ENCODE measurements at places on chromosomes 6 and 20.

GRCh38 chr6:137272403-137272802 is 53.2 kb upstream of the IFNGR1 start:
- no peak for DNase-seq

- no peak for DNase-seq
Observed at GRCh38 chr6:38542031-38542430, 97.7 kb downstream of the BTBD9 start.

- DNase-seq = no peak
Observed at GRCh38 chr6:149239573-149240209, 77.8 kb upstream of the TAB2 start.

DNA sequence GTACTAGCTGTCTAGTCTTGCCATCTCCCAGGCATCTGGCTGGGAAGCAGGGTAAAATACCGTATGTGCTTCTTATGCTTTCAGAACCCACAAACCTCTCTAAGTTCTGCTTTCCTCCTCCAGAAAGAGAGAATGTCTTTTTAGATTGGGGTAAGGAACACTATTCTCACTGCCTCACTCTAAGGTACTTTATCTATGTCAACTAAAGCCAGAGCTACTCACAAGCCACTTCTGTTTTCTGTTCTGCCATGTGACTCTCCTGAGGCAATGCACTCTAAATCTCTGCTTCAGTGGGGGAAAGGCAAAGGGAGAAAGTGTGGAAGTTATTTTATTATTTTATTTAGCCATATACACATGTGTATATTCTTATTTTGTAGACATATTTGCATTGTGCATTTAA is 15.6 kb downstream of the MEP1A start:
- DNase-seq = no peak

DNA sequence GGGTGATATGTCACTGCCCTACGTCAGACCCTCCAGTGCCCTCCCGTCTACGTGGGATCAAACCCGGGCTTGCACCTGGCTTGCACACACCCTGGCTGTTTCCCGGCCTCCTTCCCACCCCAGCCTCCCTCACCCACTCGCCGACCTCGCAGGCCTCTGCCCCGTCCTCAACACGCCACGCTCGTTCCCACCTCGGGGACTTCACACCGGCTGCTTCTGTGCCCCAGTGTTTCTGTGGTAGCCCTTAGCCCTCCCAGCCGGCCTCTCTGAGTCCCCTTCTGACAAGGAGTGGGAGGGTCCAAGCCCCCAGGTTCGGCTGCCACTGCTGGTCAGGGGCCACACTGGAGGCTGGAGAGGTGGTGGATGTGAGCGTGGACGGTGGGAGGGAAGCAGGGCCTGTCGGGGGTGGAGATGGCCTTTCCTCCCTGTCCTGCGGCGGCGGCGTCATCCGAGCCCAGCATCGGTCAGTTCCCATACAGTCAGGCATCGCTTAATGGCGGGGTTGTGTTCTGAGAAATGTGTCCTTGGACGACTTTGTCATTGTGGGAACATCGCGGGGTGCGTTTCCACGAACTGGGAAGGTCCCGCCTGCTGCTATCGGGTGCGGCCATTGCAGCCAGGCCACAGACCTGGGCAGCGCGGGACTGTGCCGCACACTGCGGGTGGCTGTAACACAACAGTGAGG is 11.4 kb upstream of the KIF25 start:
- DNase-seq = no peak

DNA sequence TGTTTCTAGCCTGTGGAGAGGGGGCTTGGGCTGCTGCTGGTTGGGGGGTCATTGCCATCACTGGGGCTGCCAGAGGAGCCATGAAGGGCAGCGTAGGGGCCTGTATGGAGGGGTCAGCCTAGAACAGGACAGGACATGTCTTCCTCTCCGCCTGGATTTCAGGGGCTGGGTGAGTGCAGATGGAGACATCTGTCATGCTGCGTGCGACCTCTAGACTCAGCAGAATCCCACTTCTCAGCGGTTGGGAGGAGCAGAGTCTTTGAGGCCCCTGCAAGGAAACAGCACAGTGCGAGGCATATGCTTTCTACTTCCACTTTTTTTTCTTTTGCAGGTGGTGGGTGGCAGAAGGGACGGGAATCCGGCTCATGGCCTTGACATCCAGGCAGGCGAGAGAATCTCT is 67.9 kb downstream of the EZR start:
- DNase-seq = no peak

GRCh38 chr6:6844530-6844929 is 256.0 kb downstream of the LY86 start:
- DNase-seq = no peak

DNA sequence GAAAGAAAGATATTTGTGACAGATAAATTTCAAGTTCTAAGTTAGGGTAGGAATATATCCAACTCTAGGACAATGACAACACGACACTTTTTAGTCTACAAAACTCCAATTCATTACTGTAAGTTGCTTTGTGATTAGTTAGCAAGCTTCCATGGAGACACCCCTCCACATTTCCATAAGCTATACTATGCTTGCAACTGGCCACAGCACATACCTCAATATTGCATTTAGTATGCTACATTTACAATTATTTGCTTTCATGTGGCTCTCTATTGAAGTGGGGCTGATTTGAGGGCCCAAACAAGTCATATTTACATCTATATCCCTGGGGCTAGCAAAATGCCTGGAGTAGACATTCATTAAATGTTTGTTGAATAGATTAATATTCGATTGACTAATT is 129.3 kb downstream of the HACE1 start:
- no peak for DNase-seq

DNA sequence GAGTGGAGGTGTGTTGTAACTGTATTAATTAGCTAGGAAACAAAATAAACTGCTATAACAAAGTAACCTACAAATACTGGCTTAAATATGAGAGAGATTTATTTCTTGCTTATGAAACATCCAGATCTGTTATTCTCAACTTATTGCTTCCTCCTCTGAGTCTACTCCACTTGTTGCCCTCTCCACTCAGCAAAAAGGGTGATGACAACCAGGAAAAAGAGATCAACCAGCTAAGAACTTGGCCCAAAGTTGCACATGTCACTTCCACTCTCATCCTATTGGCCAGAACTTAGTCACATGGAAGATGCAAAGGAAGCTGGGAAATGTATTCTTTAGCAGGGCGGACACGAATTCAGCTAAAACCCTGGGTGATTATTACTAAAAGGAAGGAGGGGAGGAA is 5.2 kb upstream of the TP53RK start:
- peak; percentile 42 for DNase-seq

DNA sequence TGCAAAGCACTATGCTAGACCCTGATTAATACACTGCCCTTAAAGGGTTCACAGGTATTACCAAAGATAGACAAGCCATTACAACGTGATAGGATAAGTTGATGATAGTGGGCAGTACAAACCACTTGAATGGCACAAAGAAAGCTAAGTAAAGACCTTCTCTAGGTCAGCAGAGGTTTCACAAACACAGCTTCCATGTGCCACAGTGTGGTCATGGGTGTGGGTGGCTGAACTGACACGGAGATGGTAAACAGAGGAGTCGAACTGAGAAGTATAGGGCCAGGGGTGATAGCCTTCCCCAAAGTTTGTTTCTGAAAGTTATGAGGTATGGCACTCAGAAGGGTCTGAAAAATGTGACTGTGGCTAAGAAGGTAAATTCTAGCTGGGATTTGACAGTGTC is 4.3 kb downstream of the ZBTB9 start:
- no peak for DNase-seq

GRCh38 chr6:123518441-123519188 is 118.1 kb downstream of the TRDN start:
- no peak for DNase-seq

- no peak for DNase-seq
Observed at GRCh38 chr6:34645627-34646026, 50.9 kb downstream of the ILRUN start.

DNA sequence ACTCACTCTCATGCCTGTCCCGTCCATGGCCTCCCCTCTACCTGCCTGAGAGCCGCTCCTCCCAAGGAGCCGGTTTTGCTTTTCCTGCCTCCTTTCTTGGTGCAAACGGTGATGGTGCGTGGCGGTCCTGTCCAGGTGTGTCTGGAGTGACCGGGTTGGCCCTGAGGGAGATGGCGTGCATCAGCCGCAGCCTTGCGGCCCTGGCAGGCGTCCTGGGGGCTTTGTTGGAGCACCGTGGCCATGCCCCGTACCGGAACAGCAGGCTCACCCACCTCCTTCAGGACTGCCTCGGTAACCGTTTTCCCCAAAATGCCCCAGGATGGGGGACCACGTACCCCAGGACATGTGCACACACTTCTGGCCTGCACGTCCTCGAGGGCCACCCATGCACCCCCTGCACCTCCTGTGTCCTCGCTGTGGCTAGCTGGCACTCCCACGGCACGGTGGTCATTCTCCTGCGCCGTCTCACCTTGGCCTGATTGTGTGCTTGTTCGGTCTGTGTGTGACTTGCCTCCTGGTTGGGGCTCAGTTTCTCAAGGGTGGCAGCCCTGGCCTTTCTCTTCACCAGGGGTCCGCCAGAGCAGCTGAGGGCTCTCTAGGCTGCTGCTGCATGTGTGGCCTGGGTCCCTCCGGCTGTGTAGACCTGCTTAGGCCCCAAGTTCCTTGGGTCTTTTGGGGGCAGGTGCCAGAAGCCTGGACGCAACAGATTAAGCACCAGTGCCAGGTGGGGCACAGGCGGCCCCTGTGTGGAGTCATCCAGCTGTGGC is 36.4 kb downstream of the FRMD1 start:
- DNase-seq = no peak

DNA sequence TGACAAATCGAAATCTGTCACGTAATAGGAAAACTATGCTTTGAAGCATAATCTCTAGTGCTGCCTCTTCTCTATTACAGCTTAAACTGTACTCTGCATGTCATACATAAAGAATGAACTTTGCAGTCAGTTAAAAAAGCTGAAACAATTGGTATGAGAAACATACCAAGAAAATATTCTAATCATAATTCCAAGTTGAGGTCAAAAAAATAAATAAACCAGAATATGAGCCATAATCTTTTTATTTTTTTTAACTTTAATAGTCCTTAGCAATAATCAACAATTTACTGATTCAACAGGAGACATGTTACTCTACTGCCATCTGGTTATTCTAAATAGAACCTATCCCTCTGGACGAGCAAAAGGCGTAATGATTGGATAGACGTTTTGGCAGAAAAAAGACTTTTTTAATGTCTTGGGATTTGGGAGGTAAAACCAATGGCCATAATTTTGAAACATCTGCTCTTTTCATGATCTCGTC is 224.4 kb upstream of the FLRT3 start:
- no peak for DNase-seq

- DNase-seq = peak; percentile 17
Observed at GRCh38 chr6:2497922-2498623, 252.6 kb downstream of the MYLK4 start.

DNA sequence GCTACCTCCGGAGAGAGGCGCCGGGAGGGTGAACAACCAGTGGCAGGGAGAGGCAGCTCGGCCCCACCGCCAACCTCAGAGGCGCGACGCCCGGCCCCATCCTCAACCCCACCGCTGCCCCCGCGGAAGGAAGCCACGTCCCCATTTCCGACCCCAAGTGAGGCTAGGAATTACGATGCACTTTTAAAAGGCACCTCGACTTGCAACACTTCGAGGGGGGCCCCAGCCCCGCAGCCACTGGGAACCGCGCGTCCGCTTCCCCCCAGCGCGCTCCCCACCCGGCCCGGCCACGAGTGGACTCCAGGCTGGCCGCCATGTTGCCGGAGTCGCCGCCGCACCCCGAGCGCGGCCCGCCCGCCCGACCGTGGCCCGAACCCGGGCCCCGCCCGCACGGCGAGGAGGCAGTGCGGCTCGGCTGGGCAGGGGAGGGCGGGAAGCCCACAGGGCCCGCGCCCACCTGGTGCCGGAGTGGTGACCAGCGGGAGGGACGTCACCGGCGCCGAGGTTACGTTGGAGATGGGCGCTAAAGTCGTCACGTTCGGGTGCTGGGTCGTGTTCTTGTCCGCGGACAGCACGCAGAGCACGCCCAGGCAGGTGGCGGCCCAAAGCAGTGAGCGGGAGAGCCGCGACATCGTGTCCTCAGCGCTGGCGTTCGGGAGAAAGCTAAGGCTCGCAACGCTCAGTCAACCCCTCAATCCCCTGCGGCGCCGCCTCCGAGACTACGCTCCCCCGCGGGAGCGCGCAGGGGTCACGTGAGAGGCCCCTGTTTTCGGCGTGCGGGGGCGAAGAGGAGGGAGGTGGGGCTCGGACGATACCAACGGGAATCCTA is at the start of gene CD164:
Gene CD164 (minus strand): TSS at position 721 of the 829 bp plus-strand sequence. CDS start 89 bp downstream, at position 632.
- peak; percentile 97 for DNase-seq

GRCh38 chr6:114096561-114097172 is 125.7 kb upstream of the HDAC2 start:
- DNase-seq = peak; percentile 73

DNA sequence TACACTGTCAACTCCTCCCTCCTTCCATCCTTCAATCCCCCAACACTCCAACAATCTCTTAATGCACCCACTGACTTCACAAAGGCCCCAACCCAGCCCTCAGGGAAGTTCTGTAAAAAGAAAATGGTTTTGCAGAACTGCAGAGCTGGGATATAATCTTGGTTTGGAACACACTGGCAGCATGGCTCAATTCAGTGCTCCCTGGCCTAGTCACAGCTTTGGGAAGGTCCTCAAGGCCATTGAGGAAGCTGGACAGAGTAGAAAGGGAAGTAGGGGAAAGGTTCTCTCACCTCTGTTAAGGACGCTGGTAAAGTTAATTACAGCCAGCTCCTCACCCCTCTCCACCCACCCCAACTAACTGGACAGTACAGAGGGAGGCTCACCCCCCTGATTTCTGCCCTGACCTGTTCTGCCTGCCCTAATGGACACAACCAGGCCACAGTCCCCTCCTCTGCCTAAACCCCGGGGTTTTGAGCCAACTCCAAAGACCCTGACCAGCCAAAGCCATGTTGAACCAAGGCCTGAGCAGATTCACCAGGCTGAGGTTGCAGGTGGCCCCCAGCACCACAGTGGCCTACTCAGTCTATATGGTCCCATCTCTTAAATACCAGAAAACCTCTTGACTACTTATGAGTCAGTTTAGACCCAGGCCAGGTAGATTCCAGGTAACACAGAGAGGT is 49.2 kb downstream of the MAFB start:
- no peak for DNase-seq

- peak; percentile 79 for DNase-seq
Observed at GRCh38 chr20:63978319-63979228, 868 bp downstream of the SAMD10 start.

DNA sequence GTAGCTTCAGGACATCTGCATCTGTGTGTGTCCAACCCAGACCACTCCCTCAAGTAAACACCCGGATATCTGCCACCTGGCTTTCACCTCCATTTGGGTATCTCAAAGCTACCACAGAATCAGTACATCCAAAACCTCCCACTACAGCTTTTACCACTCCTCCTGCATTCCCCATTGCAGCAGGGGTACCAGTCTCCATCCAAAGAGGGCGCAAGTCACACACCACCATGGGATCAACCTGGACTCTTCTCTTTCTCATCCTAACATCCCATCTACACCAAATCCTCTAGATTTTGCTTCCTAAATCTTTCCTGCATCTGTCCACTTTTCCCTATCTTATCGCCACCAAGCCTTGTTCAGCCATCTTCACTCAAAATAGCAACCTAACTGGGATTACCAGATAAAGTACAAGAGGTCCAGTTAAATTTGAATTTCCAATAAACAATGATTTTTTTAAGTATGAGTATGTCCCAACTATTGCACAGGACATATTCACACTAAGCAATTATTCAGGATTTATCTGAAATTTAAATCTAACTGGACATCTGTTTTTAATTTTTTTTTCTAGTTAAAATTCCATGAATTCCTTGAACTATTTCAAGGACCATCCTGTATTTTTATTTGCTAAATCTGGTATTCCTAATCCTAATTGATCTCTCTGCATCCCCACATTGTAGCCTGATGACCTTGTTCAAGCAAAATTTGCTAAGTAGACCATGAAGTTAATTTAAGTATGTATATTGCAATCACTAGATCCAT is 164.3 kb upstream of the MLN start:
- peak; percentile 29 for DNase-seq

GRCh38 chr6:45724511-45724910 is 291.1 kb downstream of the CLIC5 start:
- DNase-seq = peak; percentile 72

All from ELR (cell line).